ENCODE measurements at places on chromosomes 6 and 20.

GRCh38 chr20:1907586-1907985, 12.4 kb downstream of the SIRPA start:
- no peak for ATAC-seq

DNA sequence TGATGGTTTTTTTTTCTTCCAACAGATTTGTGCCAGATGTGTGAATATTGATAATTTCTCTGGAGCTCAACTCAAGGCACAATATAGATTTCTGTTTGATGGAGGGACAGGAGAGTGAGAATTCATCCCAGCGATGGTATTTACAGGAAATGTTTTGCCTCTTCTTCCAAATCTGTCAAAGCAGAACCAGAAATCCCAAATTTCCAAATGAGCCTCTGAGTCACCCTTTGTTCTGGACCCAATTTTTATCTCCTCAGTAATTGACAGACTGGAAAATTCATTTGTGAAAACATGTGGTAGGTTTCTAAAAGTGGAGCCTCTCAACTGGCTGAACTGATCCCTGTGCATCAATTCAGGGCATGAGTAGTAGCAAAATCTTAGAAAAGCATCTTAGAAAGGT, 223.2 kb upstream of the TSHZ2 start:
- no peak for ATAC-seq

GRCh38 chr6:15504040-15504495, 158.8 kb downstream of the DTNBP1 start:
- no peak for ATAC-seq

DNA sequence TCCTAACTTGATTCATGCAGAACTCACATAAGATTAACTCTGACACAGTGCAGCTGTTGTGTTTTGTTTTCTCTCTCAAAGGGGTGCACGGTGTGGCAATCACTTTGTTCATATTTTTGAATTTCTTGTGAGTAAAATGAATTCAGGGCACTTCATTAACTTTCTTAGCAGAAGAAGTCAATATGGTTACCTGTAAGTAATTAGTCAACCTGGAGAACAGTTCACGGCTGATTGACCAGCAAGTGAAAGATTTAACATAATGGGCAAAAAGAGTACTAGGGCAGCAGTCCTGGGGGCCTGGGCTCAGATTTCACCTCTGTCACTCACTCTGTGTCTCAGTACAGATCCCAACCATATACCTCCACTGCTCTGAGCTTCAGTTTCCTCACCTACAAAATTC, 102.4 kb upstream of the SPTLC3 start:
- ATAC-seq = no peak

GRCh38 chr6:162710419-162710818, 17.1 kb downstream of the PRKN start:
- no peak for ATAC-seq

GRCh38 chr6:118606858-118607257, 44.5 kb downstream of the CEP85L start:
- no peak for ATAC-seq

GRCh38 chr20:40459299-40459698, 229.7 kb downstream of the MAFB start:
- no peak for ATAC-seq

- ATAC-seq = no peak
These were observed 4.6 kb downstream of the NELFCD start for GRCh38 chr20:58985656-58986055.

DNA sequence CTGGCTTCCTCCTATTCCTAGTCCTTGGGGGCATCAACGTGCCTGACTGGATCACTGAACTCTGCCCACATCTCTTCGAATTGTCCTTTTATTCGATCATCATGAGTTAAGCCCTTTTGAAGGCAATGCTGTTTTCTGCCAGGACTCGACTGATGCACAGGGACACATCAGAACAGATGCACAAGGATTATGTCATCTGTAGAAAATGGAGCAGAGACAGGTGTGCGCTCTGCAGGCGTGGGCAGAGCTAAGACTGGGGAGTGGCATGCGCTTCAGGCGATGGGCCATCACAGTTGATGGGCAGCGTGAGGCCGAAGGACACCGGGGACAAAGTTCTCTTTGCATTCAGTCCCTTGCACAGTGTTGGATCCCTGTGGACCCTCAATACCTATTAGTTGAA, 13.1 kb downstream of the GABRR1 start:
- no peak for ATAC-seq

DNA sequence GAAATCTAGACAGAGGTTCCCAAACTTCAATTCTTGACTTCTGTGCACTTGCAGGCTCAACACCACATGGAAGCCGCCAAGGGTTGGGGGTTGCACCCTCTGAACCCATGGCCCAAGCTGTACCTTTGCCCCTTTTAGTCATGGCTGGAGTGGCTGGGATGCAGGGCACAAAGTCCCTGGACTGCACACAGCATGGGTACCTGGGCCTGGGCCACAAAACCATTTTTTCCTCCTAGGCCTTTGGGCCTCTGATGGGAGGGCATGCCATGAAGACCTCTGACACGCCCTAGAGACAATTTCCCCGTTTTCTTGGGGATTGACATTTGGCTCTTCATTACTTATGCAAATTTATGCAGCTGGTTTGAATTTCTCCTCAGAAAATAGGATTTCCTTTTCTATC, 342.0 kb downstream of the TPBG start:
- ATAC-seq = no peak

DNA sequence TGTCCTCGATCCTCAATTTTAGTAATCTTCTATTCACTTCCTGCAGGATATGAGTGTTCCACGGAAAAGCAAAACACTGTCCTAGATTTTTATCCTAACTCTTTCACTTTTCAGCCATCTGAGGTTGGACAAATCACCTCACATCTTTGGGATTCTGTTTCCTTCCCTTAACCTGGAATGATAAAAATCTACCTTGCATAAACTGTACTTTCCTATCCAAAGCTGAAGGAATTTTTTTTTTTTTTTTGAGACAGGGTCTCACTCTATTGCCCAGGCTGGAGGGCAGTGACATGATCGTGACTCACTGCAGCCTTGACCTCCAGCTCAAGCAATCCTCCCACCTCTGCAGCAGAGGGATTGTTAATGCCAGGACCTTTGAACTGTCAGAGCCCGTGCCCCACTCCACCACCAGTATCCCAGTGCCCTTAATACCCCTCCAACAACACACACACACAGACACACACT, 20.5 kb downstream of the CAPN11 start:
- no peak for ATAC-seq

DNA sequence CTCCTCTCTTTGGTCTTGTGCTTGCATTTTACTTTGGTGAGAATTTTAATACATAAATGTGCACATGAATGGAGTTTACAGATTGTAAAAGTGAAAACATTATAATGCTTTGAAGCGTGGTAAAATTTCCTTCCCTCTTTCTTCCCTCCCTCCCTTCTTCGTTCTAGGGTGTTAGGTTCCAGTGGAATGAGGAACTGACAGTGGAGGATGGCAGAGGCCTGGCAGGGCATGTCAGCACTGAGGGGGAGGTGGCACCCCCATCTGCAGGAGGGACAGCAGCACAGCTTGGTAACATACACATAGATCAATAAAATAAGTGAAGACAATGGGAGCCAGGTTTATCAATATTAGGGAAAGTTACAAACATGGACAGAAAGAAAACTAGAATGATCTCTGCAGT, 47.5 kb downstream of the RNASET2 start:
- ATAC-seq = no peak

DNA sequence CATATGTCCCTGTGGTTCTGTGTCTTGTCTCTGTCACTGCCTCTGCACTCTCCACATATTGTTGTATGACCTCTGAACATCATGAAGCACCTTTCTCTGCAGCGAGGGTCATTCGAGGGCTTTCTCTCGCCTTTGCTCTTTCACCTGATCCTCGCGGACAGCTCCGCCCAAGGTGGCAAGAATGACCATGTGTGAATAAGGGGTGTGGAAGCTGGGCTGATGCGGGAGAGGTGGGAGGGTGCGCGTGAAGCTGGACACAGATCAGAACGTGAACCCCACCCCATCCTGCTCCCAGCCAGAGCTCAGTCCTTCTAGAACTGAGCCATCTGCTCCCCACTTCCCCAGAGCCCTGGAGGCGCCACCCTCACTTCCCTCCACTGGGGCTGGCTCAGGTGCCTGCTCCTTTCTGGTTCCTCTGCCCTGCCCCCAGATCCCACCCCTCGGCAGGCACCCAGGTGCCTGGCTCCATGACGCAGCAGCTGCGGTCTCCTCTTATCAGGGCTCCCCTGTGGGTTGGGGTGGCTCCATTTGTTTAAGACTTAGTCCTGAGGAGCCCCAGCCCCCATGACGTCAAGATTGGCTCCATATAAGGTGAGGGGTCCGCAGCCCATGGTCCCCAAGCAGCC, at the start of gene MUCL3:
TSS of gene MUCL3 (plus strand) at position 613 of the 626 bp plus-strand sequence. CDS start 27 bp downstream, outside the sequence.
- ATAC-seq = no peak

DNA sequence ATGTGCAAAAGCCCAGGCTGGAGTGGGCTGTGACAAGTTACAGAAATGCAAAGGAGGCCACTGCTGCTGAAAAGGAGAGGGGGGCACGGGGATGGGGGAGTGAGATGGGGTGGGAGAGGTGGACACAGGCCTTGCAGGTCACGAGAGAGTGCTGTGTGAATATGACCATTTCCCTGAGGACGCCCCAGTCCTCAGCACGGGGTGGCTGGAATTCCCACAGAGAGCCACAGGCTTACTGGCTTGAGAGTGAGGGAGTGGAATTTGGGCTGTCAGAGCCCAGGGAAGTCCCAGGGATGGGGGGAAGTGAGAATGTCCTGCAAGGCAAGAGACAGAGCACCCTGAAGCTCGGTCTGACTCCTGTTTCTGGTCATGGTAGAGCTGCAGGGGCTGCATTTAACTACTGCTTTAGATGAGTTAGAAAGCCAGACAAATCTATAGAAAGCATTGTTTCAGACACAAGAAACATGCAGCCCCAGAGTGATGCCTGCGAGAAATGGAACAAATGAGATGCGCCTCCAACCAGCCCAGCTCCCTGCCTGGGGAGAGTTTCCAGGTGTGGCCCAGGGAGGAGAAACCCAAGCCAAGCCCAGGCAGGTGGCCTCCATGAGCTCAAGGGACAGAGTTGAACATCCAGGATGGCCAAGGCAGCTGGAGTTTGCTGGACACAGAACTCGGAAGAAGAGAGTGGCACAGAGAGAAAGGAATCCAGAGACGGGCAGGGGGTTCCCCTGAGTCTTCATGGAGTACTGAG, 30.5 kb downstream of the NPEPL1 start:
- peak; percentile 10 for ATAC-seq

DNA sequence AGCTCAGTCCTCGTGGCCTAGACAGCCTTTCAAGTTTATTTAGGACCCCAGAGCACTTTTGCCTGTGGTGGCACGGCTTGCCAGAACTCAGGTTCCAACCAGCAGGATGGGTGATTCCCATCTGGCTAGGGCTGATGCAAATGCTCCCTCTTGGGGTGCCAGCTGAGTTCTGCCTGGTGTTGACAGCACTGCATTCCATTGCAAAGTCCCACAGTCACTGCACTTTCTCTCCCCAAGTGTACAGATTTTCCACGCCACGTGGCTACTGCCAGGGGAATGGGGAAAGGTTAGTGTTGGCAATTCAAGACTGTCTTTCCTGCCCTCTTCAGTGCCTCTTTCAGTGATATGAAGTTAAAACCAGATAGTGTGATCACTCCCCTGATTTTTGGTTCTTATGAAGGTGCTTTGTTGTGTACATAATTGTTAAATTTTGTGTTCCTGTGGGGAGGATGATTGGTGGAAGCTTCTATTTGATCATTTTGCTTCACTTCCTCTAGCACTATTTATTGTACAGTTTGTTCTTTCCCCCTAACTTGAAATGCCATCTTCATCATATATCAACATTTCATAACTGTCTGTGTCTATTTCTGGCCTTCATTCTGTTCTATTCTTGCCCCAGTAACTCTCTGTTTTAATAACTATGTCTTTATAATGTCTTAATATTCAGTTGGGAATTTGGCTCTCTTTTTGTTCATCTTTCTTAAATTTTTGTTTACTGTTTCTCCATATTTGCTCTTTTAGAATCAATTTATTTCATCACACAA, 86.2 kb downstream of the CFAP61 start:
- ATAC-seq = no peak

- peak; percentile 98 for ATAC-seq
These were observed 409.6 kb downstream of the MAFB start for GRCh38 chr20:40279390-40279789.

DNA sequence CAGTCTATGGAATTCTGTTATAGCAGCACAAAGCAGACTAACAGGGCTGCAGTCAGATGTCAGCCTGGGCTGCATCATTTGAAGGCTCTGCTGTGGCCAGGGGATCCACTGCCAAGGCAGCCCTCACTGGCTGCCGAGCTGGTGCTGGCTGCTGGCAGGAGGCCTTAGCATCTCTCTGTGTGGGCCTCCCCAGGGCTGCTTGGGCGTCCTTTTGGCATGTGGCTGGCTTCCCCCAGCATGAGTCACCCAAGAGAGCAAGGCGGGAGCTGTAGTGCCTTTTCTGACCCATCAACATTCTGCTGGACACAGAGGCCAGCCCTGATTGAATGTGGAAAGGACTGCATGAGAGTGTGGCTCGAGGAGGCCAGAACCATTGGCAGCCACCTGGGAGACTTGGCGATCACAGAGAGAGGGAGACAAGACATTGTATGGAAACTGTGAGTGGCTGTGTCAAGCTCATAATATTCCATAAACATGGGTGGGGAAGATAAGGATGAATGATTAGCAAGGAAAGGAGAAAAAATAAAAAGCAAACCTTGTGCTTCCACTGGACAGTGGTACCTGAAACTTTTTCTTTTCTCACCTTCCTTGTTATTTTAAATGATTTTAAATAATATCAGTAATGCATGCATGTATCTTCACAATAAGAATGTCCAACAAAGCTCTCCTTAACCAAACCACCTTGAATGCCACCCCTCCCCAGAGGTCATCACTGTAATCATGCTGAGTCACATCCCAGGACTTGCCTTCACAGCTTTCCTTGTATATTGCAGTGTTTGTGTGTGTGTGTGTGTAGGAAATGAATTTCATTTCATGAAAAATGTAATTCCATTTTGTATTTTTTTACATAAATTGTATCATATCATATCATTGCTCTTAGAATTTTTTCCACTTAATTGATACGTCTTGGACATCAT, 55.0 kb upstream of the VSX1 start:
- peak; percentile 99 for ATAC-seq

DNA sequence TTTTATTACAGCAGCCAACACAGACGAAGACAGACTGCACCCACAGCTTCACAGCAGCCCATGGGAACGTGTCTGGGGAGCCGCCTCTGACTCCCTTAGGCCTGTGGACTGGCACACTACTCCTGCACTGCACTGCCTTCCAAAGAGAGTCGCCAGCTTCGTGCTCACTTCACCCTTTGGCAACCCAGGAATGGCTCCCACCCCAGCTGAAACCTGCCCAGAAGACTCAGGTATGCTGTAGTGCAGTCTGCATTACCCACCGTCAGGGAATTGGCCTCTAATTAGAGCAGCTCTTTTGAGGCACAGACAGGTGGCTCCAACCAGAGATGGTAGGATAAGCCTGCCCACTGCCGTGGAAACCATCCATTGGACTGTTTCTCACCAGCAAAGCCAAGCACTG, 39.9 kb upstream of the FRMD1 start:
- ATAC-seq = no peak

Data from motor neuron (in vitro differentiated cells).